Right atrium auricular region (tissue), 2 donors: ENCODE measurements at places on chromosomes 3 and 15.

GRCh38 chr3:7841451-7841850 is 660.2 kb upstream of the LMCD1 start:
- DNase-seq: no peak

- no peak for DNase-seq
Measured at GRCh38 chr15:59993950-59994401, 10.1 kb upstream of the FOXB1 start.

DNA sequence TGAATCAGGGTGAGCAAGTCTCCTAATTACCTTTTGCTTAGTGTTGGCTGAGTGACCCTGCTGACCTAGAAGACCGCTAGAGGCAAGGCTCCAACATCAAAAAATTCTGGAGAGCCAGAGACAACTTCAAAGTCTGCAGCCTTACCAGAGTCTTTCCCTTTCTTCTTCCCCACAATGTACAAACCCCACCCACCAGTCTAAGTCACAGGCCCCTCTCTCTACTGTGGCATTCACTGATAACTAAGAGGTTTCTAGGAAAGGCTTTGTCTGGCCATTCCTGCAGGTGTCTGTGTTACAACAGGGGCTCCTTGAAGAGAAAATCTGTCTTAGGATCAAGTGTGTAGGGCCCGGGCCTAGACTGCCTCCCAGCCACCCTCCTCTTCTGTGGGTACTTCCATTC is 525 bp downstream of the MYH15 start:
- no peak for DNase-seq

DNA sequence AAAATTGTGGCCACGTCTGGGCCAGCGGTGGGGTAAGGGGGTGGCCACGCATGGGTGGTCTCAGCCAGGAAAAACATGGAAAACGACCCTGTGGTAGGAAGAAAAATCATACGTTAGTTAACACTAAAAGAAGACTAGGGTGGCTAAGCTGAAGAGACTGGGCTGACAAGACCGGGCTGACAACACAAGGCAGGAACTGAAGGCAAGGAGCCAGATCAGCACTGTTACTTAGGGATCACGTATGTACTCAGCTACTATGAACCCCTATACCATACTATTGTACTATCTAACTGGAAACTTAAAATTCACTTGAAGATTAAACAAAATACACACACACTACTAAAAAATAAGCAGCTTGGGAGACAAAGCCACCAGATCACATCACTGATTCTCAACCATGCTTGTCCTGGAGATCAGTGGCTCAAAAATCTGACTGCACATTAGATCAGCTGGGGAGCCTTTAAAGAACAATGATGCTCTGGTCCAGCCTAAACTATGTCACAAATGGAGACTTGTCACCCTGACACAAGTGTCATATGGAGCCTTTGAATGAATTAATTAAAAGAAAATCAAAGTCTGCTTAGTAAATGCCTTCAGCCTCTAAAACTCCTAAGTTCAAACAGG is 442.2 kb downstream of the SHQ1 start:
- no peak for DNase-seq

DNA sequence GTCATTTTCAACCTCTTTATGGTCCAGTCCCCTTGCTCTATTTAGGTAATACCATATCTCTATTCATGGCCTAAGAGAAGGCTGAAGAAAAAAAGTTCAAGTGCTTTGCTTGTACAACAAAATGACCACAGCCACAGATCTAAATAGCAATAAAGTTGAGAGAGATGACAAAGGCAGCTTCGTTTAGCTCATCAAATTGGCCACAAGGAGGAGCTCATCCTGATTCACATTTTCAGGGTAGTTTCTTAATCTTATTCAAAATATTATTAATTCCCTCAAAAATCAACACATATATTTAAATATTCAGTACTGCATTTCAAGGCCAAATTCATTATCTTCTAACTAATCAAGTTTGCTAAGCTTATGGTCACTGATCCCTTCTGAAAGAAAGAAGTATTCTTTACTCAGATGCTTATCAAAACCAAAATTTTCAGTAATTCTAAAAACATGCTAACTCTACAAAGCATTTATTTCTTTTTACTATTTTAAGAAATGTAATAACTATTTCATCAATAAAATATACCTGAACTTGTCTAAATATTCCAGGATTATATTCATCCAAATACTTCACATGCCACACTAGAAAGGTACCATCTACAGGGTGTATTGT is 85.5 kb downstream of the DMXL2 start:
- no peak for DNase-seq

DNA sequence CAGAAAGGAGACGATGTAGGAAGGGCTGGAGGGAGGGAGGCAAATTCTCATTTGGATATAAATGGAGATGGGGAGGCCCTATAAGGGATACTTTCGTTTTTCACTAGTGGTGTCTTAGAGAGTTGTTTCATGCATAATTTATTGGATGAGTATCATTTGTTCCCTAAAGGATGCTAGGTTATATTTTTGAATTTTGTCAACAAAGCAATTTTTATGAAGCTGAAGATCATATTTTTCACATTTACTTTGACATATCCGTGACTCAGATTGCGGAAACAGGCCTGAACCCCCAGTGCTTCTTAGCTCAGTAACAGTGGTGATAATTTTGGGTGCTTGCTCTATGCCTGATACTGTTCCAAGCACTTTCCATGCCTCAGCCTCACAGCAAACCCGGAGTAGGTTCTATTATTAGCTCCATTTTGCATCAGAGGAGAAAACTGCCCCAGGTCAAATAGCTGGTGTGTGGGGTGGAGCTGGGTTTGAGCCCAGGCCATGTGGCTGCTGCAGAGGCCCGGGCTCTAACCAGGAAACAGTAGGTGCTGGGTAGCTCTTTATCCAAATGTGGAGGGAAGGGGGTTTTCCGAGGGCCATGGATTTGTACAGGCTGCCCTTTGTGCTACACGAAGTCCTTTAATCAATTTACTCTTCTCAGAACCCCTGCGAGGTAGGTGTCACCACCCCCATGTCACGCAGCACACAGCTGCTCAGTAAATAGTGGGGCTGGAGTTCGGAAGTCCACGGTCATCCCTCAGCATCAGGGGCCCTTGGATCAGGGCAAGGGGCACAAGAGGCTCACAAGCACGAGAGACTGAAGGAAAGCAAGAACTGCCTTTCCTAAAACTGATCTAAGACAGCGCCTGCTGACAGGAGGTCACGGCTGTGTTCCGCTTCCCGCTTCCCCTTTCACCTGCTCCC is 99.1 kb downstream of the SLC49A4 start:
- no peak for DNase-seq

- no peak for DNase-seq
Measured at GRCh38 chr3:4834403-4834866, 144.8 kb upstream of the BHLHE40 start.

DNA sequence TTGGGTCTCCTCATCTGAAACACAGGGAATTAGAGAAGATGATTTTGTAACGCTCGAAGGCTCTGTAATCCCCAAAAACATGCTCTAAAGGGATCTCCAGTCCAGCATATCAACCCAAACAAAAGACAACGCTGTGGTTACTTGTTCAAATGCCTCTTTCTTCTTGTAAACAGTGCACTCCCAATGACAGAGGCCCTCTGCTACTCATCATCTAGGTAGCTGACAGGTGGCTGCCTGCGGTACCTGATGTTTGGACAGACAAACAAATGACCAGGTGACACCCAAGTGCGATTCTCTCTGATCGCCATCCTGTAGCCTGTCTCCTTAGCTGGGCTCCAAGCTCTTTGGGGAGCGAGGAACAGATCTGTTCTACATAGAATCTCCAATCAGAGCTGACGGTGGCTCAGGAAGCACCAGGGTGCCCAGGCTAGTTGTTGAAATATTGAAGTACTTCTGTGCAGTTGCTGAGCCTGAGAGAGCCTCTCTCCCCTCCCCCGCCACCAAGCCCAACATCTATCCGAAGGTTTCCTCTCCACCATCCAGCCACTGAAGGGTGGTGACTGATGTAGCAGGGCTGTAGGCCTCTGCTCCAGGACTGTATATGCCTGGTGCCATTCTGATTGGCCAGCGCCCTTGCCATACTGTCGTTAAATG is 238.7 kb downstream of the XXYLT1 start:
- no peak for DNase-seq

DNA sequence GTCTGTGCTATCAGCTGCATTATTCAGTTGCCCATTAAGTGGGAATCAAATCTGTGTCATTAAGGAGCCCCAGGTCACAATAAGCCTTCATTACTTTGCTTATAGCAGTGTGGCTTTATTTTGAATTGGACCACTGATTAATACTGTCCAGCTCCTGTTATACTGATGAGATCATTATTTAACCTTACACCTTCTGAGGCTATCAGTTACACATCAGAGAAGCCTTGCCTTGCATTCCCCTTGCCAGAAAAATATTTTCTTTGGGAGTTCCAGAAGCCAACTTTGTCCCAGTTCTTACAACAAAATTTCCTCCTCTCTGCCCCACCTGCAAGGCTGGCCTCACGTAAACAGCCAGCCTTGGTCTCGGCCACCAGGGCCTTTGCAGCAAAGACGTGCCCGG is 29.7 kb upstream of the ARNT2 start:
- DNase-seq: no peak

GRCh38 chr3:94162700-94163099 is 99.8 kb downstream of the NSUN3 start:
- DNase-seq: no peak

GRCh38 chr3:62051506-62051905 is 321.8 kb downstream of the FEZF2 start:
- no peak for DNase-seq

GRCh38 chr3:55122312-55122711 is 194.5 kb upstream of the LRTM1 start:
- DNase-seq: no peak

- DNase-seq: no peak
Measured at GRCh38 chr3:24339266-24339825, 155.3 kb downstream of the THRB start.

- DNase-seq: peak; percentile 80
Measured at GRCh38 chr3:171829841-171830517, 13.2 kb upstream of the TMEM212 start.

DNA sequence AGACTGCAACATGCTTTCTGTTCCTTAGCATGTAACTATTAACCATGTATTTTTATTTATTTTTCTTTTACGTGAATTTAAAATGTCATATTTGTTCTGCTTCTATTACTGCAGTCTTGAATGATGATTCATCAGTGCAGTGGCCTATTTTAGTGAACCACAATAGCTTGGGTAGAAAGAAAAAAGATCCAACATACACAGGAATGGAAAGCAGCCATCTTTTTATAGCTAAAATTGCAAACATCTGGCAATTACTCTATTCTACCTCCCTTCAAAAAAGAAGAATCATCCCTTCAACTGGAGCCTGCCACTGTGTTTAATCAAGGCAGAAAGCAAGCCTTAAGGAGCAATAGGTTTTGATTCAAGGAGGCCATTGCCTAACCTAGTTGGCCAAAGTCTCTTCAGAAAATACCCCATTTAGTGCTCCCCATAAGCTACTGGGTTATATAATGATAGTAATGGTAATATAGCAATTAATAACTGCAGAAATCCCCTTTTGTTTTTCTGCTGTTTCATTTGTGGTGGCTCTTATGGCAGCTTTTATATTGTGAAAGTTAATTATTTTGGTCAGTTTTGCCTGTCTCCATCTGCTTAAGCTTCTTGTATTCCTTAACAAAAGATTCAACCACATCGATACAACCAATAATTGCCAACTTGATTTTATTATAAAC is 267.3 kb downstream of the LPP start:
- DNase-seq: no peak

DNA sequence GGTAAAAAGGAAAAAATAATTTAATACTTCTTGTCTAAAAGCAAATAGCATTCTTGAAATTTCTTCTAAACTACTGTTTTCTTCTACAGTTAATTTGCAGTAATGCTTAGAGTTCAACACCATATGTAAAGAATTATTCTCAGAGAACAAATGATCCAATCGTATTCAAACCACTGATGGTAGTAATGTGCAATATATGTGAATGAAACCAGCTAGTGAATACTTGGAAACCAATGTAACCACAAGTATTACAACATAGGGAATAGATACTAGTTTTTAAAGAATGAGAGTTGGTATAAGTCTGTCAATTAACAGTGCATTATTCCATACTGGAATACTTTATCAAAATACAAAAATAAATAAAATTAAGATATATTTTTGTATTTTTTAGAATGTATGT is 850.0 kb downstream of the DIPK2A start:
- no peak for DNase-seq

DNA sequence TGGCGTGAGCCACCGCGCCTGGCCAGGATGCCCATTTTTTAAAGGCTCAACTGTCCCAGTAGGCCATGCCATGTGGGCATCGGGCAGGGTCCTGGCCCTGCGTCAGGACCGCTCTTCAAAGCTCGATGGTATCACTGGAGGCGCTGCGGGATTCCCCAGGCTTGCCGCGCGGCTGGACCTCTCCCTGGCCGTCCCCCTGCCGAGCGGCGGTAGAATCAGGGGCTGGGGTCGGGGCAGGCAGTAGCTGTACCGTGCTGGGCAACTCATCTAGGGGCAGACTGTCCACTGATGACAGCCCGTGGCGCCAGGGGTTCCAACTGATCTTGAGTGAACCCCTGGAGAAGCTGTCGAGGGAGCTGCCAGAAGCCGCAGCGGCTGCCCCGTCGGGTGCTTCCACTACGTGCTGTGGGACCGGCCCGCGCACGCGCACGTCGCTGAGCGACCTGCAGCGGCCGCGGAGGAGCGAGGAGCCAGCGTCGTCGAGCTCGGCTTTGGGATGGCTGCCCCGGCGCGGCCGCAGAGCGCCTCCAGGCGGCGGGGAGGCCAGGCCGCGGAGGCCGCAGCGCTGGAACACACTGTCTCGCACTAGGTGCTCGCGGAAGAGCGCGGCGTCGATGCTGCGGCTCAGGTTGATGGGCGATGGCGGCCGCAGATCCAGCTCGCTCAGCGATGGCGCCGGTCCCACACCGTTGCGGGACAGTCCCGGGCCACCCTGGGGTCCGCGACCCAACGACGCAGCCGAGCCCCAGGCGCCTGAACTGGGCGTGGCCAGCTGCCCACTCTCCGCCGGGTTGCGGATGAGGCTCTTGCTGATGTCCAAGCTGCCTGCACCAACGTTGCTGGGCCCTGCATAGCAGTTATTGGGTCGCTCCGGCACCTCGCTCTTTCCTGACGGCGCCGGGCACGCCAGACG is 5.8 kb downstream of the PRRT3 start:
- peak; percentile 87 for DNase-seq

GRCh38 chr3:128435058-128435457 is 31.6 kb downstream of the DNAJB8 start:
- no peak for DNase-seq

DNA sequence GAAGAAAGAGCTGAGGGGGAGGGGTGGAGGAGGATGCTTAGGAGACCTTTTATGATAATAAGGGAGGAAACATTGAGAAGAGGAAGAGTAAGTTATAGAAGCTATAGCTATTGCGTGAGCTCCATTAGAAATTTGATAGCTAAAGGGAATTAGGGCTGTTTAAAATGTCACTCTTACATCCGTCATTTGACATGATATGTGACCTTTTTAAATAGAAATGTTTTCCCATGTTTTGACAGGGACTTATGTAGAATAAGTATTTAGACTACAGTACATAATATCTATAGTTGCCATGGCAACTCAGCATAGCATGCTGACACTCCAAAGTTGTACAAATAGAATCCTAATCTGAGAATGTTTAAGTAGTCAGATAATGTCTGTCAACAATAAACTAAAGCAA is 19.2 kb downstream of the RAD51 start:
- DNase-seq: no peak
